ENCODE measurements at places on chromosomes 2 and 18.

DNA sequence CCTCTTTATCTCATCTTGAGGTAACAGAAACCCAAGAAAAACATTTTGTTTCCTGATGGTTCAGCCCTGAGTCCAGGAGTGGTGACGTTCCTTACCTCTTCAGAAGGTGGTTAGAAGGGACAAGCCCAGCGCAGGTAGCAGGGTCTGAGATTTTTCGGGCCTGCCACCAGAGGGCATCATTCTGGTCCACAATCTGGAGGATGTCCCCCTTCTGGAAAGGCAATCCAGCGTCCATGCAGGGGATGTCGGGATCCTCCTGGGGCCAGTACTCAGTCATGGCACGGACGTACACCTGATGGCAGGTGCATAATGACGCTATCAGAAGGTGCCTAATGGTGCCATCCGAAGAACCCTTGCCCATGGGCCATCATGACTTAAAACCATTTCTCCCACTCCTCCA lies 17.7 kb downstream of the MPP4 start:
- DNase-seq = no peak

DNA sequence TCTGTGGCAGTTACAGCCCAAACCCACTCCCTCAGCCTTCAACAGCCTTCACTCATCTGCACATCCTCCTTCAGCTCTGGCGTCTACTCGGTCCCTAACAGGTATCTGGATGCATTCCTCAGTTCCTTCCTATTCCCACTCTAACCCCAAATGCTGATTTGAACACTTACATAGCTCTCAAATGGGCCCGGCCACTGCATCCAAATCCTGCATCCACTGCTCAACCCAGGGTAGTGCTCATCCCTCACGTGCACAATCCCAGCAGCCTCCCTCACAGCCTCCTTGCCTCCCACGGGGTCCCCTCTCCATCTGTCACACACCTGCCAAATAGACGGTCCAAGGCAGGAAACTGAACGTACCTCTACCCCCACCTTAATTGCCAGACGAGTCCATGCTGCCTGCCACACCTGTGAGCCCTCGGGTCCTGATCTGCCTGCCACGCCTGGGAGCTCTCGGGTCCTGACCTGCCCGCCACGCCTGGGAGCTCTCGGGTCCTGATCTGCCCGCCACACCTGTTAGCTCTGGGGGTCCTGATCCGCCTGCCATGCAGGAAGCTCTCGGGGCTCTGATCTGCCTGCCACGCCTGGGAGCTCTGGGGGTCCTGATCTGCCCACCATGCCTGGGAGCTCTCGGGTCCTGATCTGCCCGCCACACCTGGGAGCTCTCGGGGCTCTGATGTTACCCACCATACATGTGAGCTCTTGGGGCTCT lies 9.9 kb downstream of the OR6B3 start:
- no peak for DNase-seq

DNA sequence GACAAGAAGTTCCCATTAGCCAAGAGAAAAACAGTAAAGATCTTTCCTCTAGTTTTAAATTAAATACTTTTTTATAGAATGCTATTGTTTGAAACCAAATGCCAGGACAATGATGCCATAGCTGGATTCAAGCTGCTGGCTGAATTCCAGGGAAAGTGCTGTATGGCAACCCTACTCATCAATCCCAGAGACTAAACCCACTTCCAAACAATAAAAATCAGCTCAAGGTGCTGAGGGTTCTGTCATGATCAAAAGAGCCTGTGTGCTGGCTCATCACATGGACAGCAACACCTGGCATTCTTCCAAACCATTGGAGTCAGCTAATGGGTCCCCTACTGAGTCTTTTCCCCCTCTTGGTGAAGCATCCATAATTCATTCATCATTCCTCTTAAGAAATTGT lies 53.7 kb upstream of the PARD3B start:
- DNase-seq = peak; percentile 47

DNA sequence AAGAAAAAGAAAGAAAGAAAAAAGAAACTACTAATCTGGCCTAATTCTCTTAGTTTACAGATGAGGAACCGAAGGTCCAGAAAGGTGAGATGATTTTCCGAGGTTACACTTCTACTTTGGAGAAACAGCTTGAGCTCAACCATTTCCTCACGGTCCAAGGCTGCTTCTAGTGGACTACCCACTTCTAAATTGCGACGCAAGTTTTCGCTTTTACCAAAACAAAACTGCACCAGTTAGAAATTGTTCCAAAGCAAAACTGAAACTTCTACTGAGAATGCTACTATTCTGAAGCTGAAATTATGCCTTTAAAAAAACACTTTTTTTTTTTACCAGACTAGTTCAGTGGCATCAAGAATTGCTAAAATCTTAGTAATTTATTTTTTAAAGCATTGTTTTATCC lies 101.6 kb downstream of the INO80D start:
- DNase-seq = no peak

DNA sequence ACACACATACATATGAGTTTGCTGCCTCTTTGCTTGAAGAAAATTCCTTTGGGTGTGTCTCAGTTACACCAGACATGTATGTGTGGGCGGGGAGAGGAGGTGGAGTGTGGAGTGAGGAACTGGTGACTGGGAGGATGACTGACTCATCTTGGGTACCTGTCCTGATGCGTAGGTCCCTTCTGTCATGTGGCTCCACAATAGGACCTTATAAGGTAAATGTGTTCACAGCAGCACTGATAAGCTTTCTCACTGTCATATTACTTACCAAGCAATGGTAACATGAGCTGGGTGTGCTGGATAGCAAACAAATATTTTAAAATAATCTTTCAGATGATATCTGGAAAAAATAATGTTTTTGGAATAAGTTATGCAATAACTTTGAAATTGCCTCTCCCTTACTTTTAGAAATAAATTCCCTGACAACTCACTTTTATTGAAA lies 45.1 kb downstream of the SLC9A2 start:
- no peak for DNase-seq

DNA sequence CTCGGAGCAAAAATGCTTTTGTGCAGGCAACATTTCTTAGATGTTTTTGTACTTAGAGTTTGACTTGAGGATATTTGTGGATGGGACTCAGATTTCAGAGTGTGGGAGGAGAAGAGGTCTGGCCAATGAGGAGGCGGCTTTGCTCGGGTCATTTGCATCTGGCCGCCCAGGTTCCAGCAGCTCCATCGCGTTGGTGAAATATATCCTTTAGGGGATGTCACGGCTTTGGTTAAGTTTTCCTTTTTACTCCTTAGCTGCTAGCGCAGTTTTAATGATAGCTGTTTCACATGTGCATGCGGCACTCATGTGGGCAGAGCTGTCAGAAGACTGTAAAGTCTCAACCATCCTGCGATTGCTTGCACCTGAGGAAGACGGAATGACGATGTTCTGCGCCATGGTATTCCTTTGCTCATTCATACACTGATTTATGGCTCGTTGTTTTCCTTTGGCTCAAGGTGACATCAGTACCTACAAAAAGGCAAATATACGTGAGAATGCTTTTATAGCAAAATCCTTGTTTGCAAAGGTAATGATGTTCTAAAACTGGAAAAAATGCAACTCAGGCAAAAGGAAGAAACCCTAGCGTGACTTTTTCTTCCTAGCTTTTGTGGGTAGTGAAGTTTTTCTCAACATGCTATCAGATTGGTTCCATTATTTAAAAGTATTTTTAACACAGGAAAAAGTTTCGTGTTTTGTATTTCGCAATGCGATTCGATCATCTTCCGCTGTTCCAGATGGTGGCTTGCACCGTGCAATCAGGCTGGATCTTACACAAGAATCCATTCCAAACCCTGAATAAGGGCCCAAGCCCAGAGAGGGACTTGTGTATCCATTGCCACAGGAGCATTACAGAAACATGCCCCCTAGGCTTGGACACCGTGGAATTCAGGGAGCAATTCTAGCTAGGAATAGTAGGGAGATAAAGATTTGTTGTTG lies 70.5 kb upstream of the ZNF516 start:
- no peak for DNase-seq

DNA sequence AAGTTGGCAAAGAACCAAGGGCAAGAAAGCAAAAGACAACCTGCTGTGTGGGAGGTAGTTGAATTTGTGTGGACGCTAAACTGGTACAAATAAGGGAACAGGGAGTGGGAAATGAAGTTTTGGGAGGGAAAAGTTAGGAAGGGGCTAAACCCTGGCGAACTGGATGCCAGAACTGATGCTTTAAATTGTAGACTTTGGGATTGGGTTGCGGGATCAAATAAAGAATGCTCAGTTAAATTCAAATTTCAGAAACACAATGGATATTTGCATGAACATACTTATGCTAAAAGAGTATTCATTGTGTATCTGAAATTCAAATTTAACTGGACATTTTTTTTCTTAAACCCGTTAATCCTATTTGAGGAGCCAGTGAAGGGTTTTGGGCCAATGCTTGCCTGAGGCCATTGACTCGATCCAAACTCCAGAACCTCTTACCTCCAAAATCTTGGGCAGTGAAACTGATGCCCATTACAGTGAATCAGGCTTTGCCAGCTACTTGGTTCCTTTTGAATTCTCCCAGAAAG lies 44.2 kb upstream of the YWHAQ start:
- DNase-seq = no peak

DNA sequence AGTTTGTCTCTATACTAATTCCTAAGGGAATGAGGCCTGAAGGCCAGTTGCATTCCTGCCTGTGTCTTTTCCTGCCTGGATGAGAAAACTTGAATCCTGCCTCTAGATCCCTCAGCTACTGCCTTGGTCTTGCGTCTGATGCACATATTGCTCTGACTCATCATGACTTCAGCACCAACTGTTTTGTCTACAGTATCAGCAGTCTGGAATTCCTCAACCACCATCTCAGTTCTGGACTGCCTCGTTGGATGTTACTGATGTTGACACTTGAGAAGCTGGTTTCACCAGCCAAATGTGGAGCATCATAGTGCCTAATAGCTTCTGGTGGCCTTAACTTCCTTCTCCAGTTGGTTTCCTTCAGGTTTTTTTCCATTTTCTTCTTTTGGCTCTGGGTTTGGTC lies 211.0 kb downstream of the CTNNA2 start:
- no peak for DNase-seq
